Hepatocyte (in vitro differentiated cells): ENCODE measurements at places on chromosomes 3 and 15. TPM values are rescaled to one million over a fixed set of nuclear protein-coding genes. Genes with fewer than 3 reads are reported as not detected.
A peak's percentile ranks its signal among the peaks of the same experiment; 100 is the strongest.

DNA sequence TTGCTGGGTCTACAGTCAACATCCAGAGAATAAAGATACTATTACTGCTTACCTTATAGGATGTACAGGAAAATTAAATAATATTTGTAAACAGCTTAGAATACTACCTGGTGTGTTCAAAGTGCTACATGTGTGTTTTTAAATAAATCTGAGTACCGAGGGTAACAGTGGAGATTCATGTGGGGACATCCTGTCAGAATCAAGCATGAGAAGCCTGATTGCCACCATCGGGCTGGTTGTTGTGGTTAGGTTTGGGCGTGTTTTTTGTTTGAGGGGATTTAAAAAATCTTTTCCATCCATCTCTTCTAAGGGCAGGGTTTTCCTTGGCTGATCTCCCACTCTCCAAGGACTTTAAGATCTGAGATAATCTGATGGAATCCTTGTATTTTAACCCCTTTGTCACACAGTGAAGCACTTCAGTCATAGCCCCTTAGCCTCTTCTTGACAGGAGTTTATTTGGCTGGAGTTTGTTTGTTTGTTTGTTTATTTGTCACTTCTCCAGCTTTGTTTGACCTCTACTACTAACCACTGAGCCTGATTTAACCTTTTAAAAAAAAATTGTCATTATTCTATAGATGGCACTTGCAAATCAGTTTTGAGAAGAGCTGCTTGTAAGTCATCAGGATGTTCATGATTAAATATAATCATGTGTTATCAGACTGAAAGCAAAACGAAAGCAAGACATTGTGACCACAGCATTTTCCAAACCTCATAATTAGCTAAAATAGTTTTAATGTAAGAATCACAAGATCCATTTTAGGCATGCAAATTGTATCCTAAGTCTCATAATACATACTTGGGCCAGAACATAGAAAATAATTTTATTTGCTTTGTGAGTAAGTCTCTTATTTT lies 72.8 kb upstream of the RARB start:
- no peaks in the 10 kb centered on the region for H3K36me3 ChIP-seq
- no peak overlapping the region for H3K4me3 ChIP-seq

GRCh38 chr3:45082142-45082538 lies 56.0 kb downstream of the CLEC3B start:
- DNase-seq: no peak
- H3K27me3 ChIP-seq: no peaks in the 10 kb centered on the region
- H3K4me1 ChIP-seq: peaks cover 8% of the 10 kb centered on the region
- no peaks in the 10 kb centered on the region for H3K36me3 ChIP-seq

DNA sequence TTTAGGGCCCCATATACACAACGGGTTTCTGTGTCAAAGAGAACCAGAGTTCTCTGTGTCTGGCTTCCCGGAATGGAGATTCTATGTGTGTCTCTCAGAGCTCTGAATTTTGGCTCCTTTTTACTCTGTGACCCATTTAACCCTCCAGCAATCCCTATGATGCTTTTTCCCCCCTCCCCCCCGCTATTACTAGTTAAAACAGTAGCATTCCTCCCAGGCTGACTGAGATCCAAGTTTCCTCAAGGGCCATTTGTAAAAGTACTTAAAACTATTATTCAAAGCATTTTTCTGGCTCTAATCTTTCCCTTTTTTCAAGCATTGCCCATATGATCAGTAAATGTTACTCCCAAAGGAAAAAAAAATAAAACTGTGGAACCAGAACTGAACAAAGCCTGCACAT lies 6.6 kb upstream of the STAC start:
- H3K27me3 ChIP-seq: peaks cover 10% of the 10 kb centered on the region
- H3K36me3 ChIP-seq: no peaks in the 10 kb centered on the region
- no peak overlapping the region for H3K27ac ChIP-seq
- no peaks in the 10 kb centered on the region for H3K4me1 ChIP-seq

- no peak for DNase-seq
- no peak overlapping the region for H3K4me3 ChIP-seq
- no peak overlapping the region for H3K27ac ChIP-seq
- H3K27me3 ChIP-seq: no peaks in the 10 kb centered on the region
- H3K4me1 ChIP-seq: no peaks in the 10 kb centered on the region
- H3K36me3 ChIP-seq: no peaks in the 10 kb centered on the region
These were observed 50.5 kb upstream of the FGD5 start for GRCh38 chr3:14768182-14768790.

- no peaks in the 10 kb centered on the region for H3K27me3 ChIP-seq
- H3K36me3 ChIP-seq: no peaks in the 10 kb centered on the region
- H3K4me1 ChIP-seq: peaks cover 39% of the 10 kb centered on the region
- peak overlapping the region; percentile 56 for H3K27ac ChIP-seq
These were observed 14.5 kb downstream of the ARF4 start for GRCh38 chr3:57582474-57583168.

GRCh38 chr15:93347986-93348385 lies 259.0 kb upstream of the RGMA start:
- no peaks in the 10 kb centered on the region for H3K36me3 ChIP-seq
- no peaks in the 10 kb centered on the region for H3K27me3 ChIP-seq
- H3K27ac ChIP-seq: no peak overlapping the region
- no peak overlapping the region for H3K4me3 ChIP-seq

DNA sequence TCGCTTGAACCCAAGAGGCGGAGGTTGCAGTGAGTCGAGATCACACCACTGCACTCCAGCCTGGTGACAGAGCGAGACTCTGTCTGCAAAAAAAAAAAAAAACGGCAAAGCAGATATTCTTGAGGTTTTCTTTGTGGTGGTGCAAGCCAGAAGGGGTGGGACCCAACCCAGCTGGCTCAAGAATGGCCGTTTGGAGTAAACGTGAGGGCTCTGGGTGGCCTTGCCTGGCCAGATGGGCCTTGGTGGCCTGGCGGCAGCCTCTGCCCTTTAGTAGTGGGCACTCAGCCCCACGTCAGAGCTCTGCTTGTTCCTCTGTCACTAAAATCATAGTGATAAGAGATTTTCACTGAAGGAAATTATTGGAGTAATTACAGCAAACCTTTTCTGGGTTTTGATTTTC lies 50.5 kb downstream of the ATP1B3 start:
- H3K4me3 ChIP-seq: no peak overlapping the region
- no peaks in the 10 kb centered on the region for H3K36me3 ChIP-seq
- no peak overlapping the region for H3K27ac ChIP-seq
- no peaks in the 10 kb centered on the region for H3K27me3 ChIP-seq

GRCh38 chr3:182238126-182238525 lies 526.4 kb downstream of the SOX2 start:
- no peak overlapping the region for H3K4me3 ChIP-seq
- H3K36me3 ChIP-seq: no peaks in the 10 kb centered on the region
- no peaks in the 10 kb centered on the region for H3K4me1 ChIP-seq
- no peak overlapping the region for H3K27ac ChIP-seq

DNA sequence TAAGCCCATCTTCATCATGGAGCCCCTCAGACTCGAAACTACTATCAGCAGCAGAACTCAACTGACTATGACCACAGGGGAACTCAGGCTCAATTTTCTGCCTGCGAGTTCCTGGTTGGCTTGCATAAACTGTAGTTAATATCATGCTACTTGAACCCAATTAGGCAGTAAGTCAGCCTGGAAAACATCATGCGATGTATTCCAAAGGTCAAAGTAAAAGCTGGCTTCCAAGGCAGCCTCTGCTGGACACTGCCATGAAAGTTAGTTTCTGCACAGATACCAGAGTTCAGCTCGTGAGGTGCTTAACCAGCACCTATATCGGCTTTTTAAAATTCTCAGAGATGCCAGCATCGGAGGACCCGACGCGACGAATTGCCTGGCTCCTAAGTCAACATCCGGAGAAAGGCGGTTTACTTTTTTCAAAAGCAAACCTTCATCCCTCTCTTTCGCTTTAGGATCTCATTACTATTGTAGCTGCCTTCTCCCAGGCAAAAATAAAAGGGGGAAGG lies 3.8 kb downstream of the ANP32A start:
- no peaks in the 10 kb centered on the region for H3K36me3 ChIP-seq
- peak overlapping the region; percentile 96 for H3K4me3 ChIP-seq
- H3K27me3 ChIP-seq: no peaks in the 10 kb centered on the region
- DNase-seq: peak; percentile 61
- H3K4me1 ChIP-seq: peaks cover 38% of the 10 kb centered on the region
- H3K27ac ChIP-seq: peak overlapping the region; percentile 99

- H3K4me1 ChIP-seq: peaks cover 8% of the 10 kb centered on the region
- H3K27me3 ChIP-seq: no peaks in the 10 kb centered on the region
- no peak for DNase-seq
- H3K27ac ChIP-seq: no peak overlapping the region
- H3K4me3 ChIP-seq: no peak overlapping the region
These were observed 20.8 kb downstream of the COL6A6 start for GRCh38 chr3:130537673-130538304.

GRCh38 chr15:34783991-34784390 lies 11.4 kb downstream of the ACTC1 start:
- H3K36me3 ChIP-seq: no peaks in the 10 kb centered on the region
- no peak overlapping the region for H3K4me3 ChIP-seq
- no peaks in the 10 kb centered on the region for H3K27me3 ChIP-seq

DNA sequence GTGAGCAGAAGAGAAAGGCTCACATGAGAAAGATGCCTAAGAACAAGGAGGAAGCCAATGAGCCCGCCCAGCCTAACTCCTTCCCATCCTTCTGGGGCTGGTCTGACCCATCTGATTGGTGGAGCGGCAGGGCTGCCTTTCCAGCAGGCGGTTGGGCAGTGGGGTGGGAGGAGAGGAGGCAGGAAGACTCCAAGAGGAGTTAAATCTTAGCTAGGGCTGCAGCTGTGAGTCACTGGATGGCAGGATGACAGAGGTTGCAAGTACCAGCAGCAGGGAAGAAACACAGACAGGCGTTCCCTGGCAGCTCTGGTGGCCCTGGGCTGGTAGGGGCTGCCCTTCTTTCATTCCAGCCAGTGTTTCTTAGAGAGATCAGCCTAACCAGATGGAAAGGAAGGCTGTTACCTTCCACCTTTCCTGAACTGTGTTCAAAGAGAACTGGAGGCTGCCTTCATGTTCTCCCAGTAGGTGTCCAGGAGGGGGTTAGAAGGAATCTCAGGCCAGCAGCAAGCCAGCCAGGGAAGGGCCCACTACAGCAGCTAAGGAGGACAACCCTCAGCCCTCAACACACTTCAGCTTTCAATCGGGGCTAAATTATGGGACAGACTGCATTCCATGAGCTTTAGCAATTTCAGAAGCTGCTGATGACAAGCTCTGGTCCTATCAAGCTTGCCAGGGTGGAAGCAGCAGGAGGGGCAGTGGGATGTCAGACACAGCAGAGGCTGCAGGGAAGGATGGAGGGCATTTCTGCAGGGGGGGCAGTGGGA lies 50.3 kb downstream of the CHSY1 start:
- peaks cover 8% of the 10 kb centered on the region for H3K4me1 ChIP-seq
- no peaks in the 10 kb centered on the region for H3K27me3 ChIP-seq
- H3K27ac ChIP-seq: peak overlapping the region; percentile 74

DNA sequence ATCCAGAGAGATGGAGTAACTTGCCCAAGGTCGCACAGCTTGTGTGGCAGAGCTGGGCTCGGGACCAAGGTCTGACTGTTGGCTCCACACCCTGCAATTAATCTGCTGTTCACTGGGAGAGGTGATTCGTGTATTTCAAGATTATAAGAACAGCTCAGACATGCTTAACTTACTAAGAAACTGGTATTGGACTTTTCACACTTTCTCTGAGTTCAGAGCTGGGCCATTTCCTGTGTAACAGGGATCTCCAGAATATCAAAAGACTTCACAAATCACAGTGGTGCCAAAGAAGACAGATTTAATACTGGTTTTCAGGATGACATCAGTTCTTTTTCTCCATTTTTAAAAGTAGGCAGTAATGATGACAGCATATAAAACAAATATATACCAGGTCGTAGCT lies 156.8 kb upstream of the UBE2E1 start:
- H3K36me3 ChIP-seq: no peaks in the 10 kb centered on the region
- no peak for DNase-seq
- peaks cover 11% of the 10 kb centered on the region for H3K4me1 ChIP-seq
- H3K4me3 ChIP-seq: no peak overlapping the region
- no peaks in the 10 kb centered on the region for H3K27me3 ChIP-seq

- no peak for DNase-seq
- H3K4me1 ChIP-seq: peaks cover 12% of the 10 kb centered on the region
- no peak overlapping the region for H3K27ac ChIP-seq
- no peaks in the 10 kb centered on the region for H3K36me3 ChIP-seq
These were observed 43.4 kb downstream of the FAM174B start for GRCh38 chr15:92611995-92612745.

GRCh38 chr3:38558864-38559263 lies 62.7 kb downstream of the EXOG start:
- H3K36me3 ChIP-seq: no peaks in the 10 kb centered on the region
- H3K4me3 ChIP-seq: no peak overlapping the region
- H3K4me1 ChIP-seq: no peaks in the 10 kb centered on the region
- no peak overlapping the region for H3K27ac ChIP-seq
- no peak for DNase-seq

- no peak overlapping the region for H3K27ac ChIP-seq
- no peaks in the 10 kb centered on the region for H3K36me3 ChIP-seq
- peaks cover 30% of the 10 kb centered on the region for H3K27me3 ChIP-seq
- DNase-seq: no peak
- H3K4me1 ChIP-seq: no peaks in the 10 kb centered on the region
These were observed 6.5 kb upstream of the SYNM start for GRCh38 chr15:99098426-99098825.

GRCh38 chr3:33482111-33482521 lies 41.9 kb upstream of the UBP1 start:
- DNase-seq: no peak
- no peaks in the 10 kb centered on the region for H3K27me3 ChIP-seq
- no peaks in the 10 kb centered on the region for H3K4me1 ChIP-seq

DNA sequence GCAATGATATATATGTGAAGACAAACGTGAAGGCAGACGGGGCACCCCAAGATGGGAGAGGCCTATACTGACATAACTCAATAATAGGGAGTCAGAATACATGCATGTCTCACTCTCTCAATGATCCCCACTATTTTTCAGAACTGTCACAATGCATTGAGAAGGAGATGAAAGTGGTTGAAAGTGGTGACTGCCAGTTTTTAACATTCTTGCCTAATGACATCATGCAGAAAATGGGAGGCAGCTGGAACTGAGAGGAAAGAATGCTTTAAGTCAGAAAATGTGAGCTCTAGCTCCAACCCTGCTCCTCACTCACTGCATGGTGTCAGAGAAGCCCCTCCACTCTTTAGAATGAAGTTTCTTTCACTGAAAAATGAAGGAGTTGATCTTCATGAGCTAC lies 55.3 kb upstream of the P2RY1 start:
- DNase-seq: no peak
- H3K27me3 ChIP-seq: no peaks in the 10 kb centered on the region
- no peaks in the 10 kb centered on the region for H3K4me1 ChIP-seq
- H3K4me3 ChIP-seq: no peak overlapping the region
- no peak overlapping the region for H3K27ac ChIP-seq

- no peaks in the 10 kb centered on the region for H3K36me3 ChIP-seq
- no peaks in the 10 kb centered on the region for H3K27me3 ChIP-seq
- no peaks in the 10 kb centered on the region for H3K4me1 ChIP-seq
These were observed 5.8 kb downstream of the ST3GAL6 start for GRCh38 chr3:98768961-98769360.

The TEX55 gene
- not detected in 2 replicates for polyA plus RNA-seq

The LRRC31 gene
- polyA plus RNA-seq: 1.1 and 1.4 TPM in 2 replicates

The CCDC71 gene
- polyA plus RNA-seq: 0.09 and 0.60 TPM in 2 replicates

The EPHA3 gene
- polyA plus RNA-seq: 0.62 and 3.0 TPM in 2 replicates

The COL6A5 gene
- polyA plus RNA-seq: 0.11 TPM in 2 replicates

The SOX2 gene
- polyA plus RNA-seq: 2.0 and 2.2 TPM in 2 replicates

The GOLGA6L4 gene
- polyA plus RNA-seq: 3.3 and 3.6 TPM in 2 replicates

The DISP2 gene
- 0.93 and 1.5 TPM in 2 replicates for polyA plus RNA-seq
